T-cell (primary cell): ENCODE measurements at places on chromosomes 3 and 15. TPM values are rescaled to one million over a fixed set of nuclear protein-coding genes. Genes with fewer than 3 reads are reported as not detected.

DNA sequence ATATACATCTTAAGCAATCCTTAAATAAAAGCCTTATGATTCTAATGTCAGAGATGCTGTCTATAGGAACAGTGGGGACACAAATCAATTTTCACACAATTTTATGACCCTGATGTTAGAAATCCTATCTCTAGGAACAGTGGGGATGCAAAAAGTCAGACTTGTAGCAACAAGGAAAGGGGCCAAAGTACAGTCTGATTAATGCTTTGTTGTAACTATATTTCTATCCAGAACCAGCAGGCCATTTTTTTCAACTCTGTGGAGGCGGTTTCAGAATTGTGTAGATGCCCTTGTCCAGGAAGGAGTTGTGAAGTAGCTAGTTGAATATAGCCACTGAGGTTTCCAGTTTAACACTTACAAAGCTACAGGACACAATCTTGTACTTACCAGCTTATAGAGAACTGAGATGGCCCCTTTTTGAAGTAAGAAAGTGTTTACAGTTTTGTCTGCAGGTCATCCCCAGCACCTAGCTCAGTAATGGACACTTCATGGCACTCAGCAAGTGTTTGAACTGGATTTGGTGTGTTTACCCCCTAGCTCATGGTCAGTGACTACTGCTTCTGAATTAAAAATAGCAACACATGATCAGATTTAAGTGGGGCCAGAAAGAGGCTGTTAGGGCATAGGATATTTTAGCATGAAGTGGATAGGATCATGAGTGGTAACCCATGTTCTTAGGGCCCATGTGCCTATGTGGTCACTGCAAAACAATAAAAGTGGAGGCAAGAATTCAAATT is 54.3 kb downstream of the RAB7A start:
- no peak overlapping the region for H3K4me3 ChIP-seq
- H3K27ac ChIP-seq, result no peak overlapping the region
- DNase-seq, result no peak
- peaks cover 34% of the 10 kb centered on the region for H3K4me1 ChIP-seq
- H3K36me3 ChIP-seq, result peaks cover 4% of the 10 kb centered on the region

- H3K4me1 ChIP-seq, result no peaks in the 10 kb centered on the region
- no peaks in the 10 kb centered on the region for H3K36me3 ChIP-seq
- no peak overlapping the region for H3K4me3 ChIP-seq
- H3K27ac ChIP-seq, result no peak overlapping the region
Observed at GRCh38 chr15:84973492-84974460, 7.9 kb upstream of the PDE8A start.

DNA sequence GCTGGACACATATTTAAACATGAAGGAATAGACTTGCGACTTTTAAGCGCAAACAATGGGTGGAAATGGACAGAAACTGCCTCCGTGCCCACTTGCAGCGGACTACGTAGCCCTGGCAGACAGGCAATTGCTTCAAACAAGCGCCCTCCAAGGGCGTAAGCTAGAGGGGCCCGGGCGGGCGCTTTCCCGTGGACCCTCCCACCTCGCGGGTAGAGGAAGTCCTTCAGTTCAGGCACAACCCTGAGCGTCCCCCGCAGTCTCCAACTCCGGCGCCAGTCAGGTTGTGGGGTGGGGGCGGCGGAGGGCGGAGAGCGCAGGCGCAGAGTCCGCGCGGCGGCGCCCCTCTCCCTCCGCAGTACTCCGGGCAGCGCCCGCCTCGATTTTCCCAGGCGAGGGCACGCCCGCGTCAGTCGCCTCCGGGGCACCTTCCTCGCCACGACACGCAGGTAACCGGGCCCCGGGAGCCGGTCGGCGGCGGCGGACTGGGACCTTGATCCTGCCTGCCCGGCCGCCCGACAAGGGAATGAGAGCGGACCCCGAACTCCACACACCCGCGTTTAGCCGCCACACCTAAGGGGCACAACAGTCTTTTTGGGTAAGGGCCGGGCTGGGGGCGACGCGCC is at the start of gene SLC35G2:
Gene SLC35G2, plus strand, starts transcription at position 358 of the 623 bp plus-strand sequence. CDS start 35,335 bp downstream, outside the sequence.
- H3K4me3 ChIP-seq, result peak within 1 kb of the TSS; percentile 59
- H3K27ac ChIP-seq, result no peak within 1 kb of the TSS
- DNase-seq, result peak; percentile 7
- H3K27me3 ChIP-seq, result no peaks in the 10 kb centered on the region
- no peaks in the 10 kb centered on the region for H3K4me1 ChIP-seq

DNA sequence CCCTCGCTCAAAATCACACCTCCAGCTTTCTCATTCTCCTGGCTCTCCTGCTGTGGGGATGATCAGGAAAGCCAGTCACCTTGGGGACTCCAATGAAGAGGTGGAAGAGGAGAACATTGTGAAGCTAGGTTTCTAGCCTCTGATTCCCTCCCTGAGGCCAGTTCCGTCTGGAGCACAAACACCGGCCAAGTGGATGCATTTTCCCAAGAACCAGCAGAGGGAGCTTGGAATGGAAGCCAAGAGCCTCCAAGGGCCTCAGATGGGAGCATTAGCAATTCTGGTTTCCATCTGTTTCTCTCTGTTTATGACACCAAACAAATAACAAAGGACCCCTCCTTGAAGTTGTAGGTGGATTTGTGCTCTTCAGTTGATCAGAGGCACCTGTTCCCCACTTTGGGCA is 40.6 kb upstream of the NMNAT3 start:
- H3K4me1 ChIP-seq, result no peaks in the 10 kb centered on the region
- DNase-seq, result no peak
- peaks cover 3% of the 10 kb centered on the region for H3K27me3 ChIP-seq
- H3K27ac ChIP-seq, result no peak overlapping the region
- no peak overlapping the region for H3K4me3 ChIP-seq

DNA sequence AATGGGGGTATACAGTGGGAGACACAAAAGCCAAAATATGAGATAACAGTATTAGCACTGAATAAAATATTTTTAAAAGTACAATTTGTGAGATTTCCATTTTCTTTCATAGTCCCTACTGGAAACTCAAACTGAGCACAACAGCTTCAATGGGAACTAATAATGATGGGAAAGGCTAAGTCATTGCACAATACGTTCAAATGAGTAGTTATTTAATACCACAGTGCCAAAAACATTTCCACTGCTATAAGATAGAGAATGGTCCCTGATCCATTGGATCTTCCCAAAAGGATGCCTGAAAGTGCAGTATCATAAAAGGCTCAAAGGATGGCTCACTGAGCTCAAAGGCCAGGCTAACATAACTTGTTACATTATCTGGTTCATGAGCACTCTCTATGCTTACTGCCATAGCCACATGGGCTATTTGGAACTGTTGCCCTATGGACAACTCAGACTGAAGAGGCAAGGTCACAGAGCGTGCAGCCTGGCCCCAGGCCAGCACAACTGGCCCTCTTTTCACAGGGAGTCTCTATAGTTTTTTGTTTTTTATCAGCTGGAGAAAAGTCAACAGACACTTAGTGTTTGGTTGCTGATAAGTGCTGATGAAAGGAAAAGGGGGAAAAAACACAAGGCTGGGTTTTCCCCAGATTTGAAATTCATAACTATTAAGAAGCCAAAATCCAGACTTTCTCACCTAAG is 54.1 kb upstream of the PPIB start:
- H3K4me3 ChIP-seq, result no peak overlapping the region
- DNase-seq, result no peak
- no peak overlapping the region for H3K27ac ChIP-seq
- no peaks in the 10 kb centered on the region for H3K4me1 ChIP-seq
- no peaks in the 10 kb centered on the region for H3K27me3 ChIP-seq

- no peaks in the 10 kb centered on the region for H3K27me3 ChIP-seq
- DNase-seq, result no peak
- H3K4me1 ChIP-seq, result no peaks in the 10 kb centered on the region
- no peak overlapping the region for H3K4me3 ChIP-seq
Observed at GRCh38 chr3:68664276-68664675, 268.1 kb downstream of the TAFA4 start.

GRCh38 chr3:173529062-173529711 is 131.6 kb downstream of the NLGN1 start:
- H3K36me3 ChIP-seq, result no peaks in the 10 kb centered on the region
- H3K4me3 ChIP-seq, result no peak overlapping the region
- no peaks in the 10 kb centered on the region for H3K27me3 ChIP-seq
- H3K4me1 ChIP-seq, result no peaks in the 10 kb centered on the region
- H3K27ac ChIP-seq, result no peak overlapping the region

DNA sequence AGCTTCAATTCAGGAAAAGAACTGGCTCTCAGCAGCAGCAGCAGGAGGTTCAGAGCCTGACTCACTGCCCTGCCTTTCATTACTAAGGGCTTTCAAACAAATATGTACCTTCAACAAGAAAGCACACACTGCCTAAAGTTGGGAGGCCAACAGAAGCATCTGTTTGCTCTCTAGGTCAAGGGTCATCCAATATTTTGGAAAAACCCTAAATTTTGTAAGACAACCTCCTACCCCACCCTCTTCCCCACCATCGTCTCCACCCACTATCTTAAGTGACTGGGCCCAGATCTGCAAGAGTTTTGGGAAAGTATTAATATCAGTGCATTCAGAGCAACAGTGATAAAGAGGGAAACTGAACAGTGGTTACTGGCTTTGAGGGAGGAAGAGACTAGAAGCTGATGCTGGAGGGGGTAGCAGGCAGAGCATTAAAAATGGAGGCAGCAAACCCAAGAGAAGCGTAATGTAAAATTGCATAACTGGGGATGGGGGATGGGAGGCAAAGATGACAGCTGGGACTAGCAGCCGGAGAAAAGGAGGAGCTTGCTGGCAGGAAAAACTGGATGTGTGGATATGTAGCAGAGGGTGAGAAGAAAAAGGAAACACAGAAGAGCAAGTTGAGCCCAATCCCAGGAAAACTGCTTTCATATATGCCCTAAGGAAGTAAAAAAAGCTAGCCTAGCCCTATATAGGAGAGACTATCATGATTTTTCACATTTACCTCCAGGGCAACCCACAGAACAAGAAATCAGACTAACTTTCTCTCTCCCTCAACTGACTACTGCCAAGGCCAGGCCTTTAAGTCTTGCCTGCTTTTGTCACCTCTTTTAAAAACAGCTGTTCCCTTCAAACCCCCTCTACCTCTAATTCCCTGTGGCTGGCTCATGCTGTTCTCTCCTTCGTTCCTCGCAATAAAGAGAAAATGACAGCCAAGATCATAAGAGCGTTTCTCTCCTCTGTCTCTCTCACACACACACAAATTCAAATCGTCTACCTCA is 31.4 kb downstream of the NPTN start:
- H3K36me3 ChIP-seq, result no peaks in the 10 kb centered on the region
- DNase-seq, result no peak
- no peak overlapping the region for H3K4me3 ChIP-seq
- peaks cover 12% of the 10 kb centered on the region for H3K4me1 ChIP-seq

- H3K4me3 ChIP-seq, result no peak overlapping the region
- no peaks in the 10 kb centered on the region for H3K27me3 ChIP-seq
- H3K27ac ChIP-seq, result no peak overlapping the region
Observed at GRCh38 chr3:56823984-56824703, 22.4 kb upstream of the ARHGEF3 start.

DNA sequence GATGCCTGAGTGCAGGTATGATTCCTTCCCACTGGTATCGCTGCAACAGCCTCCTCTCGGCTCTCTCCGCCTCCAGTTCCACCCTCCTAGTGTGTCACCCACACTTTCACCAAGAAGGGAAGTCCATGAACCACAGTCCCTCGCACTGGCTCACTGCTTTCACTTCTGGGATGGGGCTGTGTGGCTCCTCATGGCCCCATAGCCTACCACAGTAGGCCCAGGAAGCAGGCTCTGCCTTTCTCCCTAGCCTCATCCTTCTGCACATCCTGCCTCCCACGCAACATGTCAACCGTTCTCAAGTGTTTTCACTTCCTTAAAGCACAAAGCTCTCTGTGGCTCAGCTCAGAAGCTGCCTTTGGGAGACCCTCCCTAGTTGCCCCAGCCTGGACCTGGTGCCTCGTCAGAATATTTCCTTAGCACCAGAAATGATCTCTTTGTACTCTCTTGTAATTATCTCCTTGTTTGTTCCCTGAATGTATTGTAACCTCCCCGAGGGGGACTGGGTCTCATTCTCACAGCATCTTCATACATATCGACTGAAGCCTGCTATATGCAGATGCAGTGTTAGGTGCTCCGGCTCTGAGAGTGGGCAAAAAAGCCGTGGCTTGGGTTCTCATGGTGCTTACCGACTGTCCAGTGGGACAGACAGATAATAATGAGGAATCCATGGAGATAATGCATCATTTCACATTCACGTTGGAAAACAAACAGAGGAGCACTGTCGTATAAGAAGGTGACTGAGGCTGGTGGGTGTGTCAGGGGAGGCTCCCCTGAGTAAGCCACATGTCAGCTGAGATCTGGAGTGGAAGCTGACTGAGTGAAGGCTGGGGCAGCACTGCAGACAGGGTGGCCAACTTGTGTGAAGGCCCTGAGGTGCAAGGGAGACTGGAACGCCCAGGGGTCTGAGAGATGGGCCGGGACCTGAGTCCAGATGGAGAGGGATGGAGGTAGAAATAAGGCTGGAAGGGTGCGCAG is 107.1 kb downstream of the DGKG start:
- no peaks in the 10 kb centered on the region for H3K27me3 ChIP-seq
- peaks cover 7% of the 10 kb centered on the region for H3K4me1 ChIP-seq
- no peak overlapping the region for H3K27ac ChIP-seq
- DNase-seq, result no peak
- H3K4me3 ChIP-seq, result peak overlapping the region; percentile 27
- no peaks in the 10 kb centered on the region for H3K36me3 ChIP-seq

GRCh38 chr3:194287977-194288706 is 63.0 kb downstream of the CPN2 start:
- no peak for DNase-seq
- no peaks in the 10 kb centered on the region for H3K27me3 ChIP-seq
- no peaks in the 10 kb centered on the region for H3K36me3 ChIP-seq

- no peaks in the 10 kb centered on the region for H3K27me3 ChIP-seq
- DNase-seq, result no peak
- H3K4me3 ChIP-seq, result no peak overlapping the region
- H3K36me3 ChIP-seq, result no peaks in the 10 kb centered on the region
- no peaks in the 10 kb centered on the region for H3K4me1 ChIP-seq
Observed at GRCh38 chr3:107543666-107544065, 20.9 kb downstream of the BBX start.

DNA sequence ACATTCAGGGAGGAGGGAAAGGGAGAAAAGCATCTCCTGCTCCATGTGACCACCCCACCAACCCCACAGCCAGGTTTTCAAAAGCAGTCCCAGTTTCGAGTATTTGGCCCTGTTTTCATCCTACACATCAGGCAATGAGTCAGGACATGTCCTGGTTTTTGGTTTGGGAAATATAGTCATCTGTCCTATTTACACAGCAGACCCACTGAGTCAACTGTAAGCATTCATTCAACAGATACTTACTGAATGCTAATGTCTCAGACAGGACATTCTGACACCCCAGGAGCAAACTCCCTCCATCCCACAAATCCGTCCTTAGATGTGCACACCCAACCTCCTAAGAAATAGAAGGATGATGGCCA is 32.9 kb downstream of the IGDCC3 start:
- no peak overlapping the region for H3K4me3 ChIP-seq
- no peak overlapping the region for H3K27ac ChIP-seq
- peaks cover 22% of the 10 kb centered on the region for H3K27me3 ChIP-seq
- no peaks in the 10 kb centered on the region for H3K4me1 ChIP-seq
- DNase-seq, result no peak

The REC114 gene
- not detected for total RNA-seq

The PRTG gene
- total RNA-seq, result 0.16 TPM

The EFCC1 gene
- 0.30 TPM for total RNA-seq

The NEDD4 gene
- total RNA-seq, result 5.1 TPM

The CTXN2 gene
- total RNA-seq, result not detected

The MGLL gene
- total RNA-seq, result 0.78 TPM
